Naive thymus-derived CD4-positive, alpha-beta T cell (primary cell): ENCODE measurements at places on chromosomes 5 and 9. TPM values are rescaled to one million over a fixed set of nuclear protein-coding genes. Genes with fewer than 3 reads are reported as not detected.

Gene PCDHAC2
- total RNA-seq = not detected

Gene ESM1
- not detected for total RNA-seq

DNA sequence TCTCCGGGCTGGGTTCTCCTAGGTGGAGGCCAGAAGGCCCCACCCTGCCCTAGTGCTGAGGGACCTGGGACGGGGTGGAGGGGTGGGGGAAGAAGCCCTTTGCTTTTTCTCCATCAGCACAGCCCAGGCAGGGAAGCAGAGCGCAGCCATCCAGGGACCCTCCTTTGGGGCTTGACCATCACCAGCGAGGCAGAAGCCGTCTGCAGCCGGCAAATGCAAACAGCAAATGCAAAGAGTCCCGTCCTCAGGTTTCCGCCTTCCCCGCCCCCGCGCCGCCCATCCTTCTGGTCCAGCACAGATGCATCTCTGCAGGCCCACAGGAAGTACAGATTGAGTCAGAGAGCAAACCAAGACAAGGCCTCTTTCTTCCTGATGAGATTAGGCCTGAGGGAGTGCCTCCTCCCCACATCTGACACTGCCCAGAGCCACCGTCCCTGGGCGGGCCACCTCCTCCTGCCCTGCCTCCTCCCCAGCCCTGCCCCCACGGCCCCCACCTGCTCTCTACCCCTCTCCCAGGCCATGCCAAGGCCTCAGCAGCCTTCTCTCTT, 23.4 kb downstream of the CORO2A start:
- no peak overlapping the region for H3K4me3 ChIP-seq
- no peak for DNase-seq
- no peaks in the 10 kb centered on the region for H3K36me3 ChIP-seq
- no peak overlapping the region for H3K27ac ChIP-seq
- H3K27me3 ChIP-seq = no peaks in the 10 kb centered on the region

- no peaks in the 10 kb centered on the region for H3K27me3 ChIP-seq
- no peak overlapping the region for H3K27ac ChIP-seq
- no peak for DNase-seq
- H3K4me1 ChIP-seq = no peaks in the 10 kb centered on the region
These were observed 17.1 kb upstream of the HSD17B3 start for GRCh38 chr9:96318921-96319565.

- no peaks in the 10 kb centered on the region for H3K27me3 ChIP-seq
- no peaks in the 10 kb centered on the region for H3K36me3 ChIP-seq
- H3K4me3 ChIP-seq = no peak overlapping the region
- no peak for DNase-seq
These were observed 384.4 kb downstream of the TMEM167A start for GRCh38 chr5:82692826-82693225.

Gene FAM169A
- 15.6 TPM for total RNA-seq

Gene PCDHA5
- not detected for total RNA-seq

DNA sequence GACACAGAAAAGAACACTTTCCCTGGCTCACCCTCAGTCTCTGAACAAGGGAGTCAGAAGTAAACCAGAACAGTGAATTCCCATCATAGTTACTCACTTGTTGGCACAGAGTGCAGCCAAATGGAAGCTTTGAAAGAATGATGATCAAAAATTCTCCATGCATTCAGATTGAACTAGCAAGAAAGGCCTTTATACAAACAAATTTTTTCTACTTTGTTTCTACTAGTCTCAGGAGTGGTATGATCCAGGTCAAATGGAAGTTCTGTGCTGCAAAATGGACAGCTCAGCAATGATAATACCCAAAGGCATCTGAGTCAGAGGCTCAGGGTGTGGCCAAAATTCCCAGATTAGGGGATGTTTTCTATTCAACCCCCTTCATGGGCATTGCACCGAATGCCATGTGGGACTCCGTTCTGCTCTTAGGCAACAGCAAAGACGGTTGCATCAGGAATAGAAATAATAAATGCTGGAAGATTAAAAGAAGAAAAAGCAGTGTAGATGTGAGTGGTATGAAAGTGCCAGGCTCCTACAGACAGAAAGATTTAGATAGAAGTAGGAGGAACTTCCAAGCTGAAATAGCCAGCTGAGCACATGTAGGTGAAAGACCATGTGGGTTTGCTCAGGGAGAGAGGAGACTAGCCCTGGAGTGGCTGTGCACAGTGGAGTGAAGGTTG, 24.0 kb upstream of the ASPN start:
- no peaks in the 10 kb centered on the region for H3K27me3 ChIP-seq
- H3K4me1 ChIP-seq = no peaks in the 10 kb centered on the region
- no peak overlapping the region for H3K27ac ChIP-seq
- H3K36me3 ChIP-seq = no peaks in the 10 kb centered on the region
- DNase-seq = no peak

Gene ADGRV1
- total RNA-seq = not detected

DNA sequence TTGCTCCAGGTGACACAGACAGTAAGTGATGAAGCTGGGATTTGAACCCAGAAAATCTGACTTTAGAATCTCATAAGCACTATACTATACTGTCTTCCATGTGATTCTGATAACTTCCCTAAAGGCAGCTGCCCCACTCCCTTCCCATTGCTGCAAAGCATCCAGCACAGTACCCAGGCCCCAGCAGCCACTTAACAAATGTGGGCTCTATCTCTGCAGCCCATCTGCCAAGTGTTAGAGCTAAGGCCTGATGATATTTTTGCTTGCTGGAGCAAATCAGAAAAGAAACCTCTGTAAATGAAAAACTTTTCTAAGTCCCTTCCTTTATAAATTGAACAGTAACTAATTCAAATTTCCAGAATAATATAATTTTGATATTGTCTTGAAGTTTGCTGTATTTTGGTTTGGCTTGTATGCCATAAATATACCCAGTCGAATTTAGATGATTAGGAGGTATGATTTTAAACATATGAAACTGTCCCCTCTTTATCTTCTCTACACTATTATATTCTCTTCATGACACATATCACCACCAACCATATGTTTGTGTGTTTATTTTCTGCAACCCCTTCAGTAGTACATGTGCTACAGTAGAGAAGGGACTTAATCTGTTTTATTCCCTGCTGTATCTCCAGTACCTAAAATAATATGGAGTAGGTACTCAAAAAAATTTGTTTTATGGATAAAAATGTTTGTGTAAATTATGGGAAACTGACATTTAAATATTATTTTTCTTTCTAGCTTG, 63.8 kb downstream of the SMIM15 start:
- H3K4me3 ChIP-seq = no peak overlapping the region
- no peaks in the 10 kb centered on the region for H3K4me1 ChIP-seq
- H3K27ac ChIP-seq = no peak overlapping the region
- DNase-seq = no peak
- no peaks in the 10 kb centered on the region for H3K27me3 ChIP-seq
- peaks cover 13% of the 10 kb centered on the region for H3K36me3 ChIP-seq

Gene TMEM232
- 1.8 TPM for total RNA-seq
